MM.1S (cell line): ENCODE measurements at places on chromosomes 7 and 10.
A peak's percentile ranks its signal among the peaks of the same experiment; 100 is the strongest.

DNA sequence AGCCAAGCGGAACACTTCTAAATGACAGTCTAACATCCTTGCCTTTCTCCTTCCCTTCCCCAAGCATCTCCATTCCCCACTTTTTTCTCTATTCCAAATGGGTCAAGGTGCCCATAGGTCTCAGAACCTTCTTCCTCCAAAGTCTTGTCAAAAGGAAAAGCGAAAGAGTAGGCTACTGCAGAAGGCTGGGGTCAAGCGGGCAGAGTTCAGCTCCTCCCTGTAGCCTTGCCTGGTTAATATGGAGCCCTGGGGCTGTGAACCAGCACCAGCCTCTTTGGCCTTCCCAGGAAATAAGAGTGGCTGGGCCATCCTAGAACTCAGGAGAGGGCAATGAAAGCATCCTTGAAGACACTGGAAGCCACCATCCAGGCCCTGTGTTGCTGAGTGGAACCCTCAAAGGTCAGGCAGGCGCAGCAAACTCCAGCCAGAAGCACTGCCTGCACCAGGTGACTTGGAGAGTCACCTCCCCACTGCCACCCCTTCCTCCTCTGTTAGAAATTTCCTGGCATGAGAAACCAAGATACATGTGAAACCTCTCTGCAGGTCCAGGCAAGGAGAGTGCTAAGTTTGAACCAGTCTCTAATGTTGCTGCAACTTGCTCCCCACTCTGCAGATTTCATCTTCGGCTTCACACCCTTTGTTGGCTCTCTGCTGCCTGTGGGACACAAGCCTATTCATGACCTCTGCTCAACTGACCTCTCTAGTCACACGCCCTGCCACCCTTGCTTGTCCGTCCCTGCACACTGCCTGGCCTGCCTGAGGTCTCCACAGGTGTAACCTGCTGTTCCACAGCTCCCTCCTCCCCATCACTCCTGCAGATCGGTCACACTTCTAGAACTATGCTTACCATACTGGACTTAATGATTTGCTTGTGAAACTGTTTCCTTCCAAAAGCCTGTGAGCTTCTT is 74.9 kb downstream of the SH3PXD2A start:
- no peak for DNase-seq

GRCh38 chr10:97571622-97572021 is 957 bp upstream of the ANKRD2 start:
- DNase-seq, result no peak

- DNase-seq, result no peak
Measured at GRCh38 chr10:106612381-106612780, 552.1 kb downstream of the SORCS1 start.

DNA sequence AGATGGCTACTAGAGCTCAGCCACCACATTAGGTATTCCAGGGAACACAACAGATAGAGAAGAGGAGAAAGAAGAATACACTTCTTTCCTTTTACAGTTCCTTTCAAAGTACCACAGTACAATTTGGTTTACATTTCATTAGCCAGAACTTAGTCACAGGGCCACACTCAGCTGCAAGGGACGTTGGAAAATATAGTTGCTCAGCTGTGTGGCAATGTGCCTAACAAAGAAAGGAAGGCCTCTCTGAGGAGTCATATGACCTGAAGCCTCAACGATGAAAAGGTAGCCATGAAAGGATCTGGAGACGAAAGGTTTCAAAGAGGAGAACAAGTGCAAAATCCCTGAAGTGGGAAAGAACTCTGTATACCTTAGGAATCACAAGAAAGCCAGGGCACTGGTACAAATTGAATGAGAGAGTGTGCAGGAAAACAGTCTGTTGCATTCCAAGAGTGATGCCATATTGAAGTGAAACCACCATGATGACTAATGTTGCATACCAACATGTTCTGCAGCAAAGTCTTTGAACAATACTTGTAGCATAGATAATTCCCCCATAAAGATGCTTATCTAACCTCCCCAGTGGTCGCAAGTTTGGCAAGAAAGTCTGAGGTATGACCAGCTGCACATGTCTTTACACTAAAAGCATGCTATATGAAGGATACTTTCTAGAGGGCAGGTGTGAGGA is 278.9 kb downstream of the HPSE2 start:
- DNase-seq, result no peak

DNA sequence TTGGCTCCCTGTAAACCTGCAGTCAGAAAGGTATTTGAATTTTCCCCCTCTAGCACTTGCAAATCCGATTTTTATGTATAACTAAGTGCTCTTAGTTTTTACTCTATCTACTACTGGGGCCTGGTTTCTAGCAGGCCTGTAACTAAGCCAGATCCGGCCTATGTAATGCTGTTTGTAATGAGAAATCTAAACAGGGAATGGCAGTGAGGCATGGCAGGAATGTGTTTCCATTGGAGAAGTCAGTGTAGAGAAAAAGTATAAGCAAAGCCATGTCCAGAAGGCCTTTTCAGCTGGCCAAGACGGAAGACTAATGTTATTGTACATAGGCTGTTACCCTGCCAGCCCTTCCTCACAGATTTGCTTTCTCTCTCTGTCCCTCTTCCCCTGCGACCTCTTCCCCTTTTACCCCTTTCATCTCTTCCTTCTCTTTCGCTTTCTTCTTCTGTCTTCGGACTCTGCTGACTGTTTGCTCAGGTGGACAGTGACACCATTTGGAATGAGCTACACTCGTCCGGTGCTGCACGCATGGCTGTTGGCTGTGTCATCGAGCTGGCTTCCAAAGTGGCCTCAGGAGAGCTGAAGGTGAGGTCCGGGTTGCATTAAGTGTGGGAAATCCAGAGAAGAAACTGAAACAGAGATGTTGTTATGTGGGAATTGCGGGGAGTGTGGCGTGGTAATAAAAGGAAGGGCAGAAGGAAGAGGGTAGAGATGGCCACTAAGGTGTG is 297.5 kb downstream of the HDAC9 start:
- no peak for DNase-seq

DNA sequence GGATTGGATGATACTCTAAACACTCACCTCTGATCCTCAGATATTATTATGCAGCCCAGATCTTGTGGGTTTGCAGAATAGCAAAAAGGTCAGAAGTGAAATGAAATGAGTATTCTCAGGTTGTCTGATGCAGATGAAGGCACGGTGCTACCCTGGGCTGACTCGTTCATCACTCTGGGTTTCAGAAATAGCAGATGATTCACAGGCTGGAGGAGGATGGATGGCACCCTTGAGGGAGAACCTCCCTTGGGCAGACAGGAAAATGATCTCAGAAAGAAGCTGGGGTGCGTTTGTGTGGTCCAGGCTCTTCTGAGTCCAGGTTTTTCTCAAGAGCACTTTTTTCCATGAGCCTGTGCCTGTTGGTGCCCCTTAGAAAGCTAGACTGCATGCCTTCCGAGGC is 515.8 kb upstream of the MKI67 start:
- no peak for DNase-seq

DNA sequence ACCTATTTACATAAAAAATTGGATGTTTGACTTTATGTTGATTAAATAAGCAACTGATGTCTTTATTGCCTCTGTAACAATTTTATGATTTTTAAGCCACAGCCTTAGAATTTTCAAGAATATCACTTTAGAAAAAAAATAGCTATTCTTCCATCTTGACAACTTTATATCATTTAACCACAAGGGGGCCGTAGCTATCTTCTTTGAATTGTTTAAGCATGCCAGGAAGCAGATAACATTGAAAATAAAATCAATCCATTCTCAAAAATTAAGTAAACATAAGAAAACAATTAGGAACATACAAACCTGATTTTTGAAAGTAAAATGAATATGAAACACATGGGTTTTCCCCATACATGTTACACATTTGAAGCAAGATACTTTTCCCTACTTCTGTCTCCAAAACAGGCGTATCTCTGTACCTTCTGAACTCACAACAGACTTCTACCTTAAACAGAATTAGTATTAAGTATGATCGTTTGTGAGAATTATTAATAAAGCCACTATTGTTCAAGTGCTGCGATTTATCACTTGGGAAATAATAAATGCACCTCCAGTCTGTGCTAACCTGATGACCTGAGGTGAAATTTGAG is 209.0 kb downstream of the CACNA2D1 start:
- peak; percentile 49 for DNase-seq
